ENCODE measurements at places on chromosomes 5 and 9.
A peak's percentile ranks its signal among the peaks of the same experiment; 100 is the strongest.

- no peak for DNase-seq
Measured at GRCh38 chr9:35114840-35115628, 628 bp downstream of the ATOSB start.

GRCh38 chr9:33453999-33454660 is 6.7 kb upstream of the AQP3 start:
- no peak for DNase-seq

GRCh38 chr5:73129143-73129542 is 8.8 kb downstream of the TMEM171 start:
- DNase-seq, result no peak

DNA sequence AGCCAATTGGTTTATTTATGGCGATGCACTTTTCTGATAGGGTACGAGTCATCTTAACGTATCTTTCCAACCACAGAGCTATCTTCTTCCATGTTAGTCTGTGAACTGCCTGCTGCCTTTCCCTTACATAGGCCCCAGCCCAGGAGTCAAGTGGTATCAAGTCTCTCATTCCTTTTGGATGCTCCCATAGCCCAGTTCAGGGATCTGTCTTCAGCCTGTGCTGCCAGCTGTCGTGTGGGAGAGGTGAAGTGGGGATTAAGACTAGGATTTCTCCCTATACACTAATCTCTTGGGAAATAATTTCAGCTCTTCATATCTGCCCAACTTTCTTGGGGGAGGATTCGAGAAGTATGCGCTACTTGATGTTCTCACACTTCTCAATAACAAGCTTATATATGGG is 475.7 kb downstream of the EBF1 start:
- DNase-seq, result no peak

DNA sequence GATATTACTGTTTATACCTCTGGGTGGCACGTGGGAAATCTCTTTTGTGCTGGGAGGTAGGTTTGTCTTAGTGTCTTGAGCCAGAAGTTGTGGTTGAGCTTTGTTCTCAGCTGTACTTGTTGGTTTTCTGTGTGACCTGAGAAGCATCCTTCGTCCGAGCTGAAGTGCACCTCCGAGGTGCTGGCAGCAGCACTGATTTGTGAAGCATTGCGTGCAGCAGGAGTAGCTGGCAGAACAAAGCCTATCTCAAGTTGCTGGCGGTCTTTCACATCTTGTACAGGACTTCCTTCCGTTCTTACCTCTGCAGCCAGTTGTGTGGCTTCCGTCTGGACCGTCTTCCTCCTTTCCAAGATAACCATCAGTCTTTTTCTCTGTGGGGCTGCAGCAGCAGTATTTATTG is 4.3 kb downstream of the PRRC2B start:
- peak; percentile 43 for DNase-seq

DNA sequence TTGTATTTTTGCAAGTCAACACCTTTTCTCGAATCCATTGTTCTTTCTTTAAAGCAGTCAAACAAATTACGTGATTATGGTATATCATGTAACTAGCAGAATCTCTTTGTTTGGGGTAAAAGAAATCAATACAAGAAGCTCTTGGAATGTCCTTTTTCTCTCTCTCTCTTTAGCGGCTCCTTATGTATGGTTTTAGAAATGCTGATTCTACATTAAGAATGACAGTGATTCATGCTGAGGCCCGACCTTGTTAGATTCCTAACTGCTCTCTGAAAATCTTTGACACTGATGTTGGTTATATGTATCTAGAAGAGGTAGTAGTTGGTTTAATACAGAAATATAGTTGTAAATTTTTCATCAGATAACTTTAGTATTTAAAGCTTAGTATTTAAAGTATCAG is 76.4 kb downstream of the SNX24 start:
- DNase-seq, result no peak

DNA sequence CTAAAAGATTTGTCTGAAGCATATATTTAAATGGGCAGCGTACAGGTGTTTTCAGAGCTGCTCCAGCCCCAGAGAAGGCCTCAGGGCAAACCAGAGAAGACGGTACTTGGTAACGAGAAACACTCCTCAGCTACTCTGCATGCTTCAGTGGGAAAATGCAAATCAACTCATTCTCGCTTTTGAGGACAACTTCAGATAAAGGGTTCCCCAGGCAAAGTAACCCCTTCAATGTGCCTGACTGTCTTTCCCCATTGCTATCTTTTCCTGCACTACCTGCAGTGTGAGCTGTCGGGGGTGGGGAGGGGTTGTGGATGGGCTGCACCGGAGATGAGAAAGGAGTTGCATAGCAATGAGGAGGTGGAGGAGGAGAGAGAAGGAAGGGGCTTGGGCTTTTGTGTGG is 339.7 kb upstream of the CLINT1 start:
- no peak for DNase-seq

- no peak for DNase-seq
Measured at GRCh38 chr9:100352201-100352726, 478 bp downstream of the TEX10 start.

GRCh38 chr5:126166368-126166767 is 256.8 kb upstream of the GRAMD2B start:
- no peak for DNase-seq

DNA sequence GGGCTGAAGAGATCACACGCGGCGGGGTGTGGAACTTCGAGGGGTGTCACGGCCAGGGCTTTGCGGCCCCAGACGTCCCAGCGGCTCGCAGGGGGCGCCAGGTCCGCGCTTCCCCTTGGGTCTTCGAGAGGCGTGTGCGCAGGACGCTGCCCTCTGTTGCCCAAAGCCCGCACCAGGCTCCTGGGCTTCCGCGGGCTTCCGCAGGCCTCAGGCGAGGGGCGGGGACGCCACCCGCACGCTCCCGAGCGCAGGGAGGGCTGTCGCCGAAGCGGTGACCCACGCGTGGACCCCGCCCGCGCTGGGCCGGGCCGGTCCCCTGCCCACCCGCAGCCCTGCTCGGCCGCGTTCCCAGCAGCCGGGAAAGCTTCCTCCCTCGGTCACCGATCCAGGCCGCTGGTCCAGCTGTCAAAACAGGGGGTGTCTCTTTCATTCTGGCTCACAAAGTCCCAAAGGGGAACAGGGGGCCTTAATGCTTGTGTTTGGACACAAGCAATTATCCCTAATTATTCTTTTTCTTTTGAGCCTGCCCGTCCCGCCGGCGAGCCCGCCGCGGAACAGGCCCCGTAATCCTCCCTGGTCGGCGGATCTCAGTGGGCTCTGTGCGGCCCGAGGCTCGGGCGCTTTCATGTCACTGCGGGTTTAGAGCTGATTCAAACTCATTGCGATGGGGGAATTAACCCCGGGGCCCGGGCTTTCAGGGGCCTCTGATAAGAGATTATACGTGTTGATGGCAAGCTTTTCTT is 60.6 kb downstream of the TMEM174 start:
- DNase-seq, result no peak

Measured in T follicular helper cell (primary cell).